ENCODE measurements at places on chromosomes 11 and 22. TPM values are rescaled to one million over a fixed set of nuclear protein-coding genes. Genes with fewer than 3 reads are reported as not detected.

Gene OSM
- not detected for total RNA-seq

Gene GDPD4
- total RNA-seq = not detected

Gene CDHR5
- total RNA-seq = not detected

Gene ST3GAL4
- total RNA-seq = 18.4 TPM

Gene CASP12
- not detected for total RNA-seq

Gene MN1
- 18.3 TPM for total RNA-seq

Gene CCDC34
- total RNA-seq = 7.6 TPM

All from airway epithelial cell (primary cell).